Pancreas (tissue), 10 donors: ENCODE measurements at places on chromosomes 2 and 18.

DNA sequence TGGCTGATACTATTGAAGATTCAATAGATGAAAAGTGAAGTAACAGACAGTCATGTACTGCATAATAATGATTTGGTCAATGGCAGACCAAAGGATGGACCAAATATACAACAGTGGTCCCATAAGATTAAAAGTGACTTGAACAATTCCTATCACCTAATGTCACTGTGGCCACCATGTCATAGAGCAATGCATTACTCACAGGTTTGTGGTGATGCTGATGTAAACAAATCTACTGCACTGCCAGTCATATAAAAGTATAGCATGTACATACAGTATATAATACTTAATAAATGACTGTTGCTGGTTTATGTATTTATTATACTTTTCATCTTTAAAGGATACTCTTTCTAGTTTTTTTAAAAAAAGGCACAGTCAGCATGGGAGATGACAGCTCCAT lies 99.9 kb downstream of the USP34 start:
- no peak for DNase-seq

DNA sequence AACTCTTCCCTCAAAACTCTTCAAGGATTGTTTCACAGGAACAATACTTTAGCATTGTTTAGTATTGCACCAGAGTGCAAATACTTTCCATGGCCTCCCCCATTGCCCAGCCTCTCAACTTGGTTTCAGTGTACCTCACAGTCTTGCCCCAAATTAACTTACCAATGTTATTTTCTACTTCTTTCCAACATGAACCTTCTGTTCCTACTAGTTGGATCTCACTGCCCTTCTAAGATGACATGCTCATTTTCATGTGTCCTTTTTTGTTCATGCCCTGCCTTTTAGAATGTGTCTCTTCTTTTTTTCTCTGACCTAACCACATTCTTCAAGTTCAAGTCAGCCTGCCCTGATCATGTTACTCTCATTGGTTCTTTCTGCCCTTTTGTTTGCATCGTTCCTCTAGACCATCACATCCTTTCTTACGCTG lies 4.1 kb downstream of the SPATS2L start:
- no peak for DNase-seq

- DNase-seq, result no peak
These were observed 39.1 kb downstream of the SP100 start for GRCh38 chr2:230455005-230455684.

GRCh38 chr18:55511277-55511676 lies 76.7 kb downstream of the TCF4 start:
- DNase-seq, result no peak

GRCh38 chr2:177970670-177971454 lies 101.7 kb downstream of the PDE11A start:
- no peak for DNase-seq

- no peak for DNase-seq
These were observed 54.8 kb upstream of the LPIN2 start for GRCh38 chr18:3067722-3068121.

DNA sequence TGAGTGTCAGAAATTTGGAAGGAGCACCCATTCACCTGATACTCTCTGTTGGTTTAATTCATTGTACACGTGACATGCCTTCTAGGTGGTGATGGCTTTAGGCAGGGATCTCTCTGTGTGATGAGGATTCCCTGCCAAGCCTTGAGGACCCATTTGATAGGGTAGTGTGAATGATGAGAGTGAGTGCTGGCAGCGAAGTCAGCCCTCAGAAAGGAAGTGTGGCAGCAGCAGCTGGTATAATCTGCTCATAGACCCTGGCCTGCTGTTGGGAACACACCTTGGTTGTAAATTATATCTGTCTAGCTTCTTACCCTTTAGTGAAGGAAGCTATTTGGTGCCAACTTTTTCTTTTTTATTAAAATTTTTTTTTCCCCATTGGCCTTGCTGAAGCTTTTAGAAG lies 164.5 kb downstream of the HAUS1 start:
- DNase-seq, result no peak

DNA sequence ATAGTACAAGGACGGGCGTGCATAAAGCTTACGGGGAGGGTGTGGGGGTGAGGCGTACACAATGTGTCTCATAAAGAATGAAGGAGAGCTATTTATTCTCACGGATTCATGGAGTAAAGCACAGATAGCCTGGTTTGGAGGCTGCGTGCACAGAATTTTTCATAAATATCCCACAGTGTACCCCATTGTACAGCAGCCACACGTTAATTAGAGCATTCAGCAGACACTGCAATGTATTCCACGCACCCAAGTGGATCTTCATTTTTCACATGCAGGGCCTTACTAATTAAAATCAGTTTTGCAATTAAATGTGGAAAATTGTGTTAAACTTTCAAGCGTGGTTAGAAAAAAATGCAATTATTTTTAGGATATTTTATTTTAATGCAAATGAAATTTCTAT lies 227.7 kb upstream of the PXDN start:
- no peak for DNase-seq

DNA sequence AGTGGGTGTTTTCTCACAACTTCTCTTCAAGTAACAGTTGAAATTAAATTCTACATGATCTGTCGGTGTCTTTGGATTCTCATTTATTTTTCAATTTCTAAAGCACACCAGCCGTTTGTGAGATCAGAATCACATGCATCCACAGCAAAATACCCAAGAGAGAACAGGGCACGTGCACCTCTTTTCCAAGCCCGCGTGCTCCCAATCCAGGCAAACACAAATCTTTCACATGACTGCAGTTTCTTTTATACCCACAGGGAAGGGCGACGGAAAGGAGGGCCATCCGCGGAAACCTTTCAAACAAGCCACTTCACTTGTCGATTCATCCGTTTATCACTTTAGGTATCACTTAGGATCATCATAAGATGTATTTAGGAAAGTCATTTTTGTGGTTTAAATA lies 13.0 kb upstream of the DAPL1 start:
- DNase-seq, result no peak

GRCh38 chr2:113822087-113822815 lies 65.8 kb upstream of the SLC35F5 start:
- no peak for DNase-seq

DNA sequence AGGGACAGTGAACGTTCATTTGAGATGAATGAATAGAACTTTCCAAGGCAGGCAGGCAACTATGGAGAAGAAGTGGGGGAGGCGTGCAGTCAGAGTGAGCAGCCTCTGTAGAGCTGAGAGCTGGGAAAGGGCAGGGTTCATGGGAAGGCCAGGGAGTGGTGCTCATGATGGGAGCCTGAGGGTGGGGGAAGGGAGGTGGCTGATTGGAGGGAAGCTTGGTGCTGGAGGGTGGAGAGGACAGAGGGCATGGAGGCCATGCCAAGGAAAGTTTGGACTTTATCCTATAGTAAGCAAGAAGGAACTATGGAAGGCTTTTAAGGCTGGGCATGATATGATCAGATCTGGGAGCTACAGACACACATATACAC lies 47.6 kb upstream of the LGALSL start:
- DNase-seq, result no peak

GRCh38 chr18:32216390-32216789 lies 26.6 kb downstream of the MEP1B start:
- DNase-seq, result no peak

GRCh38 chr2:118591223-118591622 lies 256.2 kb downstream of the EN1 start:
- no peak for DNase-seq

DNA sequence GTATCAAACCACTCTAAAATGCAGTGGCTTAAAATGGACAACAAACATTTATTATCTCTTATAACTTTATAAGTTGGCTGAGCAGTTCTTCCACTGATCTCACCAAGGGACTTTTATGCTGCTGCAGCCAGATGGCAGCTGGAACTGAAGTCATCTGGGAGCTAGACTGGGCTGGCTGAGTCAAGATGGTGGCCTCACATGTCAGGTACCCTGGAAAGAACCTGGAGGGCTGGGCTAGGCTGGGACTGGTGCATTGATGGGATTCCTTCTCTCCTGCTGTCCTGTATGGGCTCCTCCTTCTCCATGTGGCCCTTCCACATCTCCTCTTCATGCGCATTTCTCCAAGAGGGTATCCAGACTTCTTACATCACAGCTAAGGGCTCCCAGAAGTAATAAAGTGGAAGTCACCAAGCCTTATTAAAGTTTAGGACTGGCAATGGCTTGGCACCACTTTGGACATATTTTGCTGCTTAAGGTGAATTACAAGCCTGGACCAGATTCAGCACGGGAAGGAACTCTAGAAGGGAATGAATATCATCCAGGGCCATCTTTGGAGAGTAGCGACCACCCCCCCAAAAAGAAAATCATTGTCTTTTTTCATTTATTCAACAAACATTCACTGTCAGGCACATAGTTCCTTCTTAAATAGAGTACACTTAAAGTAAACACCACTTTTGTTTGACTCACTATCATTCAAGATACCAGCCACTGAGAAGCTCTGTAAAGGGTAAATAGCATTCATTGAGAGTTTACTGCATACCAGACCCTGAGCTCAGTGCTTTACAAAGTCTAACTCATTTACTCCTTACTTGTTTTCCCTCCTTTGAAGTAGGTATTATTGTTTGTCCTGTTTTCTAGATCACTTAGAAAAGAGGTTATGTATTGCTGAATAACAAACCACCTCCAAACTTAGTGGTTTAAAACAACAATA lies 138.0 kb downstream of the ZFP36L2 start:
- no peak for DNase-seq
